ENCODE measurements at places on chromosomes 1 and 21.

- DNase-seq = no peak
Observed at GRCh38 chr1:188065917-188066316, 1237.2 kb downstream of the PLA2G4A start.

- no peak for DNase-seq
Observed at GRCh38 chr1:55718758-55719671, 503.9 kb upstream of the USP24 start.

DNA sequence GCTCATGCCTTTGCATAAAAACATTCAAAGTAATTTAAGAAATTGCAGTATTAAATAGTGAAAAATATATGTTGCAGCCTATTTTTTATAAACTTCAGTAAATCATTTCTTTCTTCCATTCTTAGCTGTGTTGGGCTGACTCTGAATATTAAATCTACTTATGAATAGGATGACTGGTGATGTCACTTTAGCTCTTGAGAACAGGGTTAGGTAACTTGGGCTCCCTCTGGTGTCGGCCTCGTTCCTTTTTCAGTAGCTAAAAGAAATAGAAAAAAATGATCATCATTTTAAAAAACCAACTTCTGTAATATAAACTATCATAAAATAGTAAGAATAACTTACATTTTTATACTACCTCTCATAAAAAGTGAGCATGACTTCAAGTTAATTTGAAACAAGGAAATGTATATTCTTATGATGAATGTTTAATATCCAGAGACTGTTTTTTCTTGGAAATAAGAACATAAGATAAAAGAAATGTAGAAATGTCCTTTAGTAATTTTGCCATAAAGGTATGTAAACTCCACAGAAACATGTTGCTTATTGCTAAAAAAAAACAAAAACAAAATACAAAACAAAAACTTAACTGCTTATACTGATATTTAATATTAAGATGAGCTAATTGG, 26.8 kb upstream of the NCAM2 start:
- no peak for DNase-seq

DNA sequence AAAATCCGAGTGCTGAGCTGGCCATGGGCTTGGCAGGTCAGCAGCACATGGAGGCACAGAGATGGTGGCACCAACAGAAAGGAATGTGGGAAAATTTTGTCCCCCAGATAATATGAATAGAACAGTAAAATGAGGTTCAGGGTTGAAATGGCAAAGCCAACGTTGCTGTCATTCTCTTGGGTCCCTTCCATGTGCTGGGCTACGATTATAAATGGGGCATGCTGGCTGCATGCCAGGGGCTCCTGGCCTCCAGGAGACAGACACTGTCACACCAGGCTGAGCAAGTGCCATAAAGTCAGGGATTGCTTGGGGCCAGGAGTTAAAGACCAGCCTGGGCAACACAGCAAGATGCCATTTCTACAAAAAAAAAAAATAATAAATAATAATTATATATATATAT, 77.1 kb downstream of the TOMM20 start:
- DNase-seq = no peak

DNA sequence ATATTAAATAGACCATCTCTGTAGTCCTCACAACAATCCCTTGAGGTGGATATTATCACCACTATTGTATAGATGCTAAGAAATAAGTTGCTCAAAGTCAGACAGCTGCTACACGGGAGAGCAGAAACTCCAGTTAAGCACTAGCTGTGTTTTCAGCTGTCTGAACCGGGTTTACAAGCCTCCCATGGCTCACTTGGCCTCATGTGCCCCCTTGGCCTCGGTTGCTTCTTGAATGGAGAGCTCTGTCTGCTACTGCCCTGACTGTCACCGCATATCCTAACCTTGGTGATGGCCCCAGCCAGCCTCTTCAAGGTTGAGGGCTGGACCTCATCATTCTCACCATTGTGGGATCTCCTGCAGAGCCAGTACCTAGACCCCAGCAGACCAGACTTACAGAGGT, 123.4 kb downstream of the AK5 start:
- DNase-seq = no peak

DNA sequence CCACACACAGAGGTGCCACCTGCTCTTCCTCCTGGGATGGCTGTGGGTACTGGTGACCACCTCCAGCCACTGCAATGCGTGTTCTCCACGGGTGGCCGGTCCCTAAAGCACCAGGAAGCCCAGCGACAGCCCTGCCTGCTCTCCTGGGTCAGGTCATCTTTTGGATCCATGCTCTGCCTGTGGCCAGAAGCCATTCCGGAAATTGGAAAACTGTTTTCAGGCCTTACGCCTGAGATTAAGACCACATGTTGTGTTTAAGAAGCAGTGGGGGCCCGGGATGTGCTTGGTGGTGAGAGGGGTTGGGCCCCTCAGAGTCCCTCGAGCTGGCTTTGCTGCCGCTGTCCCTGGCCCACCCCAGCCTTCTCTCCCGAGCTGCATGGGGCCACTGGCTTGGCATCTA, 150.8 kb downstream of the PEX14 start:
- no peak for DNase-seq

- no peak for DNase-seq
Observed at GRCh38 chr1:66761221-66761620, 9.0 kb downstream of the DYNLT5 start.

GRCh38 chr1:83747853-83748482, 251.0 kb downstream of the TTLL7 start:
- DNase-seq = no peak

DNA sequence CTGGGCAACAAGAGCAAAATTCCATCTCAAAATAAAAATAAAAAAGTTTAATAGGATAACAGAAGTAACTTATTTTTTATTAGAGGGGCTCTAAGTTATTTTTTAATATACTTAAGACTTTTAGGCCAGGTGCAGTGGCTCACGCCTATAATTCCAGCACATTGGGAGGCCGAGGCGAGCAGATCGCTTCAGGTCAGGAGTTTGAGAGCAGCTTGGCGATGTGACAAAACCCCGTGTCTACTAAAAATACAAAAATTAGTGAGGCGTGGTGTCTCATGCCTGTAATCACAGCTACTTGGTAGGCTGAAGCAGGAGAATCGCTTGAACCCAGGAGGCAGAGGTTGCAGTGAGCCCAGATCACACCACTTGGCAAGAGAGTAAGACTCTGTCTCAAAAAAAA, 180.5 kb upstream of the NR5A2 start:
- DNase-seq = no peak

DNA sequence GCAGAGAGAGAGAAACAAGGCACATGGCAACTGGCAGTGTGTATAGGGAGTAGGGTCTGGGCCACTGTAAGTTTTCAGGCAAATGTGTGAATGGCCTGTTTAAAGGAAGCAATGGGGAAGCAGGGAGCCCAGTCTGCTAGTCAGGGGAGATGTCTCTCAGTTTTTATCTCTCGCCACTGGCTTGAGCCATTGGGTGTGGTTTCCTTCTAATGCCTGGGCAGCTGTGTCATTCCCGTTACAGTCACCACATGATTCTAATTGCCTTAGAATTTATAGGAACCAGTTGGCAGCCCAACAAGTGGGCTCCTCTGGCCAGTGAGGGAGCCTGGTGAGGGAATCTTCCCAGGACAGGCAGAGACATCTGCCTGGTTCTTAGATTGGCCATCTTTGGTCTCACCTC, 182.4 kb downstream of the DISC1 start:
- no peak for DNase-seq

- no peak for DNase-seq
Observed at GRCh38 chr21:37269481-37269880, 2.3 kb upstream of the VPS26C start.

GRCh38 chr1:173360487-173361063, 116.6 kb upstream of the PRDX6 start:
- DNase-seq = no peak

GRCh38 chr1:66262208-66262963, 271.6 kb upstream of the SGIP1 start:
- no peak for DNase-seq

DNA sequence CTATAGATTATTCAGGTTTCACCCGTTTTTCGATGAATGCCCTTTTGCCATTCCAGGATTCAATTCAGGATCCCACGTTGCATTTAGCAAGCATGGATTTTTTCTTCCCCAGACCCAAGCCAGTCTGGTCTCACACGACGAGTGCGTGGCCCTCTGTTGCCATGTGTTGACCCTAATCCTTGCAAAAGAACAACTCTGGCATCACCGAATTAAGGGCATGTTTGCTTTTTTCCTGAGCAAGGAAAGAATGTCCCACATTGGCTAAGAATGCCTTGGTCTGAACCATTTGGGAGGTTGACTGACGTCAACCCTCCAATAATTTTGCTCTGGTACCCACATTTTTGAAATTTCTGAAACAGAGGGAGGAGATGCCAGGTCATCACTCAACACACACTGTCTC, 153.0 kb upstream of the WNT4 start:
- no peak for DNase-seq

DNA sequence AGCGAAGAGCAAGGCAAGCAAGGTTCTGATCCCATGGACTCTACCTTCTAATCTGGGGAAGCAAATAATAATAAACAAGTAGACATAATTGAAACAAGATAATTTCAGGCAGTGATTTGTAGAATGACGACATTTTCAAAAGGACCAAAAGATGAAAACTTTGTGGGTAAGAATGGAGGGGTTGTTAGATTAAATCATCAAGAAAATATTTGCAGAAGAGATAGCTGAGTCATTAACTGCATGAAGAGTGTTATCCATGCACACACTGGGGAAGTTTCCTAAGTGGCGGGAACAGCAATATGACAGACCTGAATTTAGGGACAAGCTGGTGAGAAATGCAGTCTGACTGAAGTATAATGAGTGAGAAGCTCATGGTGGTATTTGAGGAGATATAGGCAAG, 583.1 kb upstream of the RGS18 start:
- no peak for DNase-seq

DNA sequence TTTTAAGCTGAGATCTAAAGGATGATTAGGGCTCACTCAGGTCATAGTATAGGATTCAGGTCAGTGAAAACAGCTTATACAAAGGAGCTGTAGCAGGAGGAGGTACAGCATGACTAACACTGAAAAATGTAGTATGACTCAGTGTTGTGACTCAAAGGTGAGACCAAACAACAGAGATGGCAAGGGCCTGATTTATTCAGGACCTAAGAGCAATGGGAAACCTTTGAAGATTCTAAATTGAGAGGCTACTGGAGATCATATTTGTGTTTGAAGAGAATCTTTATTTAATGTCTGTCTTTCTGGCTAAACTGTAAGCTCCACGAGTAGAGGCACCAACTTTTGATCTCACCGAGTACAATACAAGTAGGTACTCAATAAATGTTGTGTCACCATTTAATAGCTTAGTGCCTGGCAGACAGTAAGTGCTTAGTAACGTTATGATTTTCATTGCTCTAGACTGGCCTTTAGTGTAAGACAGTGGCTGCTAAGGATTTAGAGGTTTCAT, 43.5 kb downstream of the PRKAA2 start:
- DNase-seq = no peak

DNA sequence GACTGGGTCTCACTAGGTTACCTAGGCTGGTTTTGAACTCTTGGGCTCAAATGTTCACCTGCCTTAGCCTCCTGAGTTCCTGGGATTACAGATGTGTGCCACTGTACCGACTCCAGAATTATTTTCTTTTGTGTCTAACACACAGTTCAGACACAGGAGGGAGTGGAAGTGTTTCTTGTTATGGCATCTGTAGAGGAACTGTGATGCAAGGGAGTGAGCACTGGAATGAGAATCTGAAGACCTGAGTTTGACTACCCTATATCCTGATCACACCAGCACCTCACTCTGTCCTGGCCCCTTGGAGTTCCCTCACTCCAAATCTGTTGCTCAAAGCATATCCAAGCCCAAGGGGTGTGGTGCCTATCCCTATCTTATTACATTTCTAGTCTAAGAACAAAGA, 15.2 kb downstream of the OPTC start:
- DNase-seq = no peak

GRCh38 chr1:155125946-155126555, 1.6 kb upstream of the EFNA1 start:
- no peak for DNase-seq

DNA sequence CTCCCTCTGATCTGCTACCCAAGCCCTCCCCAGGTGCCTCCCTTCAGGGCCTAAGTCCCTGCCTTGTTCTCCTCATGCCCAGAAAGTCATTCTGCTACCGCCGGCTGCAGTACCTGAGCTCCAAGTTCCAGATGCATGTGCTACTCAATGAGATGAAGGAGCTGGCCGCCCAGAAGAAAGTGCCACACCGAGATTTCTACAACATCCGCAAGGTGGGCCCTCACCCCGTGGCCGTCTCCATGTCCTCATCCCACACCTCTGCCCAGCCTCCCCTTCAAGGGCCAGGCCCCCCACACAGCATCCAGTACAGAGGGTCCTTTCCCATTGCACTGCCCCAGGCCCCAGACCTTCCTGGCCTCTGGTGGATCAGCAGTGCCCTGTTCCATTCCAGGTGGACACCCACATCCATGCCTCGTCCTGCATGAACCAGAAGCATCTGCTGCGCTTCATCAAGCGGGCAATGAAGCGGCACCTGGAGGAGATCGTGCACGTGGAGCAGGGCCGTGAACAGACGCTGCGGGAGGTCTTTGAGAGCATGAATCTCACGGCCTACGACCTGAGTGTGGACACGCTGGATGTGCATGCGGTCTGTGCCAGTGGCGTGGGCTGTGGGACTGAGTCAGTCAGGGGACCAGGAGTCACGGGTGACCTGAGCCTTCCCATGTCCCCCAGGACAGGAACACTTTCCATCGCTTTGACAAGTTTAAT, 8.2 kb downstream of the AMPD2 start:
- DNase-seq = no peak

DNA sequence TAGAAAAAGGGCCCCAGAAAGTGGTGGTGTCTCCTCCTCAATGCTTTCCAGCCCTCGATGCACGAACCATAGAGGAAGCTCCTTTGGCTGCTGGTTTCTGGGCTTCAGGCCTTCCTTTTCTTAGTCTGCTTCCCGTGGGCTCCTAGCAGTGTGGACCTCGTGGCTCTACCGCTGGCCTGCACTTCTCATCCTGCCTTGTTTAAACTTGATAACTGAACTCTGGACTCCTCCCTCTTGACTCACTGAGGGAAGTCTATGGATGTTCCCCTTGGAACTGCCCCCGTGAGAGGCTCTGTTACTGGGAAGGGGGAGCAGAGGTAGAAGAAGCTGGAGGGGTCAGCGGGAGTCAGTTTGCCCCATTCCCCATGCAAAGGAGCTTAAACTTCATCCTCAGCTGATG, 75.3 kb upstream of the WDR26 start:
- DNase-seq = no peak

- DNase-seq = no peak
Observed at GRCh38 chr1:24107462-24108138, 4.3 kb downstream of the MYOM3 start.

DNA sequence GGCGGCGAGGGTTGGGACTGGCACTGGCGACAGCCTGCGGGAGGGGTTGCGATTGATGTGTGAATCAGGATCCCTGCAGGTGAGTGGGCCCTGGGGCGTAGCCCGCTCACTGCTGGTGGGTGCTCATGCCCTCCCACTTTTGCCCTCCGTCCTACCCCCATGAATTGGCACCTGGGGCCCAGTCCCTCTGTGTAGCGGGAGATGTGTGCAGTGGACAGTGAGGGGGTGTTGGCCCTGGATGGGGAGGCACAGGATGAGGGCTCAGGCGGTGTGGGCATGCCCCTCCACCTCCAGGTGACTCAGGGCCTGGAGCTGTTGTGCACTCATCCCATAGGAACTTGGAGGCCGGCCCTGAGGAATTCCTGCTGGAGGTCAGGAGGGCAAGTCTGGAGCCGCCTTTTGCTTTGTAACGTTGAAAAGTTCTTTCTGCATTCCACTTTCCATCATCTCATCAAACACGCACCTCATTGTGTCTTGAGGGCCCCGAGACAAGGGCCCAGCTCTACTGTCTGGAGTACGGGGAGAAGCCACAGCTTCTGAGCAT, 3.0 kb downstream of the PEAR1 start:
- DNase-seq = no peak

GRCh38 chr21:45829668-45830067, 151.9 kb upstream of the COL6A1 start:
- no peak for DNase-seq

Measured in activated CD4-positive, CD25-positive, alpha-beta regulatory T cell treated with anti-CD3 and anti-CD28 coated beads, Interleukin-2, amount 50 U/mL, for 16 hours (primary cell).